GM12891 (cell line): ENCODE measurements at places on chromosomes 3 and 15.

GRCh38 chr15:77014132-77015081 lies 19.5 kb downstream of the PSTPIP1 start:
- DNase-seq, result no peak

GRCh38 chr3:157064402-157064801 lies 95.5 kb downstream of the CCNL1 start:
- DNase-seq, result no peak

DNA sequence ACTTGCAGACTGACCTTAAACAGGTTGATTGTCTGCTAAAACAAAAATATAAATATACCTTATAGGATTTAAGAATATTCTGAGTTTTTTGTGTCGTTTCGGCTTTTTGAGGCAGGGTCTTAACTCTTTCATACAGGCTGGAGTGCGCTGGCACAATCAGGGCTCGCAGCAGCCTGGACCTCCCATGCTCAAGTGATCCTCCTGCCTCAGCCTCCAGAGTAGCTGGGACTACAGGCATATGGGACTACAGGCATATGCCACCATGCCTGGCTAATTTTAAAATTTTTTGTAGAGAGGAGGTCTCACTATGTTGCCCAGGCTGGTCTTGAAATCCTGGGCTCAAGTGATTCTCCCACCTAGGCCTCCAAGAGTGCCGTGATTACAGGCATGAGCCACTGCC lies 113.9 kb downstream of the TCF12 start:
- no peak for DNase-seq

DNA sequence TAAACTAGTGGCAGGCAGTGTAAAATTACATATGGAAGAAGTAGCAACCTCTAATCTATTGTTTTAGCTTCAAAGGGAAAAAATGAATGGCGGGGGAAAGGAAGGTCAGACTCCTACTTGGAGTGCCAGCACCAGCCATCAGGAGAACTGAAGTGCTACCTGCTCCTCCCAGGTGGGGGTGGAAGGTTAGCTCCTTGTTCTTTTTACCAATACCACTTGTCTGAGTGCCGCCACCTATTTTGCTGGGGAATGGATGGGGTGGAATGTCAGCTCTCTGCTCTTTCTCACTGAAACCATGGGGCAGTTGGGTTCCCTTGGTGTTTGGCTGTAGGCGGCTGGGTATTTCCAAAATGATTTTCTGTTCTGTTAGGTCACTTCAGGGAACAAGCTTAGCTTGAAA lies 428.7 kb upstream of the EPHA3 start:
- DNase-seq, result no peak

- no peak for DNase-seq
Measured at GRCh38 chr15:77768107-77768506, 135.4 kb upstream of the LINGO1 start.

GRCh38 chr3:81154611-81155143 lies 606.8 kb downstream of the GBE1 start:
- DNase-seq, result no peak

- DNase-seq, result no peak
Measured at GRCh38 chr15:64763874-64764273, 11.5 kb downstream of the RBPMS2 start.

GRCh38 chr3:5210926-5211325 lies 23.4 kb downstream of the EDEM1 start:
- no peak for DNase-seq

GRCh38 chr3:123201223-123201556 lies 553 bp upstream of the SEC22A start:
- DNase-seq, result no peak

- no peak for DNase-seq
Measured at GRCh38 chr15:39156166-39156565, 424.7 kb upstream of the THBS1 start.

GRCh38 chr3:99846477-99847160 lies 29.0 kb downstream of the CMSS1 start:
- DNase-seq, result no peak

DNA sequence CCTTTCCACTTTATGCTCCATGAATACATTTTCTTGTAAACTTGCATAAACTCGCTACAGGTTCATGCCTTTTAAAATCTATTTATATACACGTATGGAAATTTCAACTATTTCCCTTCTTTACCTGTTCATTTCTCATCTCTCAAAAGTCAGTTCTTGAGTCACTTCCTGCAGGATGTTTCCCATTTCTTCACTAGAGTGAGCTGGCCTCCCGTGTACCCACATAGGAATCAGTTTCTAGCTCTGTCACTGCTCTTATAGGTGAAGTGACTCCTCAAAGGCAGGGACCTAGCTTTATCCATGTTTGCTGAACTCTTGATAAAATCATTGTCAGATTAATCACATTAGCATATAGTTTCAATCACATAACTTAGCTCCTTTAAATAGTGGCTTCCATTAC lies 259.7 kb downstream of the EPHA3 start:
- DNase-seq, result no peak

GRCh38 chr3:100358413-100358812 lies 23.9 kb downstream of the NIT2 start:
- DNase-seq, result no peak

GRCh38 chr3:56923526-56924224 lies 121.9 kb upstream of the ARHGEF3 start:
- no peak for DNase-seq

- no peak for DNase-seq
Measured at GRCh38 chr3:150495563-150496168, 50.6 kb downstream of the SERP1 start.

- no peak for DNase-seq
Measured at GRCh38 chr3:50676031-50676705, 1.4 kb downstream of the DOCK3 start.

GRCh38 chr15:74978503-74978902 lies 16.9 kb upstream of the SCAMP5 start:
- DNase-seq, result no peak

DNA sequence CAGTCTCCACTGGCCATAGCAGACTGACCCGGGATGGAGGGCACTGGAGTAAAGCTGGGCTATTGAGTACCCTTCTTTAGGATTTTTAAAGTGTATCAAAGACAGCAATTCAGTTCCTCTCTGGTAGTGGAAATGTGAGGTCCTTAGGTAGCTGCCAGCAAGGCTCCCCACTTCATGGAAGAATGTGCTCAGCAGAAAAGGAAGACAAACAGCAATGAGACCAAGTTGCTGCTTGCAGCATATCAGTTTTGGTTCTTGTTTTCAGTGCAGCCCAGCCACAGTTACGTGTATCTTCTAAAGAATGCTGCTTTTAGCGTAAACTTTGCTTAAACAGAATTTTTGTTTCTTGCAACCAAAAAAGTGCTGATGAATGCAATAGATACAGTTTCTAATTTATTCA lies 374.0 kb upstream of the CBLB start:
- no peak for DNase-seq

DNA sequence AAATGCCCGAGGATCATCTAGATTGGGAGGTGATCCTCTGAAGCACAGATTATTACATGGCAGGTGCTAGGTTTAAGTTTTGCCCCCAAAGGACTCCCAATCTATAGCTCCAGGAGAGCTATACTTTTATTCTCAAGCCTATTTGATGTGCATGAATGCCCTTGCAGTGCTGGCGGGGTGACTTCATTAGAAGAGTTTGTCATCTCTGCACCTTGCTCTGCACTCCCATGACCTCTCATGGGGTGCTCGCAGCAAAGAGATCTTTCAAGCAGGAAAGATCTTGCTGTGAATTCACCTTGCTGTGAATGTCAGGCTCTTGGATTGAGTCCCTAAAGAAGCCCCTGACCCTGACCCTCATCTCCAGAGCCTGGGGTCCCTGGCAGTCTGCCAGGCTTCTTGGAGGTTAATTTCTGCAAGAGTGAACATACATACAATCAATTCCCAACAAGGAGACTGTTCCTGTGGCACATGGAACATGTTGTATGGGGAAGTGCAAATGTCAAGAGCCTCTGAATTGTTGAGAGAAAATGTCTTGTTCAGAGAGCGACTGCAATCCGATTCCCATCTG lies 45.9 kb downstream of the FAM43A start:
- DNase-seq, result no peak

DNA sequence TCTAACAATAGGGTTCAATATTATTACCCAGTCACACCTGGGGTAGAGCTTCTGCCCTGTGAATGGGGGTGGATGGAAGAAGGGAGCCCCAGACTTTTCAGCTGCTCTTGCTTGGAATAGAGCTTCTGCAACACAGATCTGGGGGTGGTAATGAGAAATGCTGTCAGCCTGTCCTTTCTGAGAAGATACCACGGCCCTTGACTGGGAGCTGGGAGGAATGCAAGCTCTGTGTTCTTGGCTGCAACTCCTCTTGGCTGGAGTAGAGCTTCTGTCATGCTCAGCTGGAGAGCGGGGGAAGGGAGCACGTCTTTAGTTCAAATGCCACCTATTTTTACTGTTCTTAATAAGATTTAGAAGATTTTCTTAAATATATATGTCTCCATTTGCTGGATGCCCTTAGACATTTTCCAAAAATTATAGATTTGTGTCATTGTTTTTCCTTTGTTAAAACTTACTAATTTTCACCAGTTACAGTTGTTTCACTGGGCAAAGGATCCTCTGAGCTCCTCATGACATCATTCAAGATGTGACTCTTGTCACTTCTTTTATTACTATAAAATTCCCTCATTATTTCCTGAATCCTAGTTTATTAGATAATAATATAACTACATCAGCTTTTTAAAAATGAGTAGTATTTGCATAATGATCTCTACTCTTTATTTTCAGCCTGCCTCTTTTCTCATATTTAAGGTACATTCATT lies 180.0 kb upstream of the TGFBR2 start:
- no peak for DNase-seq

DNA sequence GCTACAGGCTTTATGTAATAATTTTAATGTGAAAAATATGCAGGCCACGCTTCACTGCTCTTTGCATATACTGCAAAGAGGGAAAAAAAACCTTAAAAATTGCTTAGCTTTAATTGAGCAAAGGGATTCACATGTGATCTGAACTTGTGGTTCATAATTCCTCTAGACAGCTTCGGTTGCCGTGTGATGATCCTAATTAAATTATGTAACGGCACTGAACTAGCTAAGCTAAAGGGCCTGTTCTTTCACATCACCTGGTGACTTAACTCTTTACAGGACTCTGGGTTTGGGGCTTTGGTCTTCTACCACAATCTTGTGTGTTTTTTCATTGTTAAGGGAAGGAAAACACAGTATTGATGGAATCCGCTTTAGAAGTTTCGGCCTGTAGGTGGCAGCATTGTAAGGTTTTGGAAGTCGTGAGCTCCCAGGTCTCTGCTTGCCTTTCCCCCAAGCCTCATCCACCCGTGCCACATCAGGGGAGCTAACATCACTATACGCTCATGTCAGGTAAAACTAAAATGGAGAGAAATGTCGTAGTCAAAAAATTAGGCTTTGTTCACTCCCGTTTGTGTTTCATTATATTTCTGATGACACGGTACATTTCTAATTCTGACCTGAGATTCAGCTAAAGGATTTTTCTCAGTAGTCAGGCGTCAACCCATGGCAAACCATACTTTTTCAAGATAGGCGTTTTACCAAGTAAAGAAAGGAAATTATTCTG lies 205.6 kb upstream of the DPH6 start:
- DNase-seq, result no peak

GRCh38 chr3:21789730-21790129 lies 38.7 kb upstream of the ZNF385D start:
- DNase-seq, result no peak

GRCh38 chr3:148958696-148959095 lies 32.6 kb upstream of the GYG1 start:
- no peak for DNase-seq

DNA sequence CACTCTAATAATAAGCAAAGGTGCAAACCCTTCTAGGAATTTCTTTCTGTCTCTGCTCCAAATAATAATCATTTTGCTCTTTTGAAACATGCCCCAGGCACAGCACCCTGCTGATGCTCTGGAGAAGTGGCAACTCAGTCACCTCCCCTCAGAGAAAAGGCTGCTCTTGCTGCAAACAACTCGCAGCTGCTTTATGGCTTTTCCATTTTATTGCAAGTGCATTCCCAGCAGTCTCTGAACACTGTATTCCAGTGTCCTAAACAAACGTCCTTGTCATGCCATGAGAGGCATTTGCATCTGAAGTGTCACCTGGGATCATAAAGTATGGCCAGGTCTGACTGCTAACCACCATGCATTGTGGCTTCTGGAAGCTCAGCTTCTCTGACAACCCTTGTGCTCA lies 358.1 kb upstream of the TRIM42 start:
- no peak for DNase-seq

- DNase-seq, result no peak
Measured at GRCh38 chr15:60096157-60096556, 92.0 kb downstream of the FOXB1 start.

DNA sequence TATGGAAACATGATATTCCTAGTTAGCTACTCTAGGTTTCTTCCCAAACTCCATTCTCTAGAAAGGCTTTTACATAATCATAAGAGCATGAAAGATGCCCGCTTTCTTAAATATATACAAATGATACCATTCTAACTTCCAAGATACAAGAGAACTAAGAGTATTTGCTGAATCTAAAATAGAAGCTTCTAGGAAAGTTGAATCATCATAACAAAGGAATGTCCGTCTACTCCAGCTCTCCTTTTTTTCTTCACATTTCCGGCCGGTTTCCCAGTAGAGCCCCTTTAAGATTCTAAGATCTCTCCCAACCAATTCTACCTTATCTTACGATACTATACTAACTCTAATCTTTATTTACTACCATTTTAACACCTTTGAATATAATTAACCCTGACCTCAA lies 60.1 kb downstream of the RAD18 start:
- DNase-seq, result no peak

- no peak for DNase-seq
Measured at GRCh38 chr15:78508272-78508671, 895 bp downstream of the HYKK start.

DNA sequence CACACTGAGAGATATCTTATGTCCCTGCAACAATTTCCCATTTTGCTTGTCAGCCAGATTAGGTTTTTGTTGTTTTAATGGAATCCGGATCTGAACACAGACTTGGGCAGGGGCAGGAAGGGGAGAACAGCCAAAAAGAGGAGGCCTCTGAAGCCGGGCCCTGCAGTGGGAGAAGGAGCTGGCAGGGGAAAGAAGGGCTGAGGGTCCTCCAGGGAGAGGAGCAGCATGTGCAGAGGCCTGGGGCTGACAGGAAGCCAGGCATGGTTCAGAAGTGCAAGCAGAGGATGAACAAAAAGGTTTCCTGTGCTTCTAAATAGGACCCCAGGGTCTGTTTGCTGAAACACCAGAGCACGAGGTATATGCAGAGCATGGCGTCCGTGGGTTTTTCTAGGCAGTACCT lies 49.1 kb upstream of the POMGNT2 start:
- no peak for DNase-seq

DNA sequence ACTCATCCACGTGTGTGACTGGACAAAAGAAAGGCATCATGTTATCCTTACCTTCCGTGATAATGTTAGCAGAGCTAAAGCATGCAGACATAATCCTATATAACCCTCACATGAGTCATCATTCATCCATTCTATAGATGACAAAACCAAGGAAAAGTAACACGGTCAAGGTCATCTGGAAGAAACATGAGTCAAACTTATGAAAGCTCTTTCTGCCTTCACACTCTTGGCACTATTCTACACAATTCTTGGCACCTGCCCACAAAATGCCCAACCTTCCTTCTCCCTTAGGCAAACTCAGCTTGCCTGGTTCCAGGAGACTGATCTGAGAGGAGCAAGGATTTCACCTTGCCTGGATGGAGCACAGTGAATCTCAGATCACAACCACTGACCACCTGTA lies 66.9 kb downstream of the PRICKLE2 start:
- DNase-seq, result no peak

- no peak for DNase-seq
Measured at GRCh38 chr3:104646196-104646595, 720.5 kb upstream of the ALCAM start.
